ENCODE measurements at places on chromosomes 2 and 18.

DNA sequence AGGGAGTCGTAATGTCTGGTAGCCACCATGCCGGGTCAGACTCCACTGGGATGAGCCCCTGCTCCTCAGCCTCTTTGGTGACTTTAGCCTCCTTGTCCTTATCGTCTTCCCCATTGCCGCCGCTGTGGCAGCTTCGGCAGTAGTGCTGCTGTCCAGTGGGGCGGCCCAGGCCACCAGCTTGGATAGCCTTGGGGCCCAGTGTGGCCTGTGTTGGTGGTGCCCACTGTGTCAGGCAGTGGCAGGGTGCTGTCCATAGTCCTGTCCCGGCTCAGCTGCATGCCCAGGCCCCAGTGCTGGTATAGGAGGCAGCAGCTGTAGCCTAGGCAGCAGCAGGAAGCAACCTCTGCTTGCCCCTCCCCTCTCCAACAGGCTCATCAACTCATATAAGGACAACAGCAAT, 197.1 kb upstream of the RAB12 start:
- no peak for DNase-seq

DNA sequence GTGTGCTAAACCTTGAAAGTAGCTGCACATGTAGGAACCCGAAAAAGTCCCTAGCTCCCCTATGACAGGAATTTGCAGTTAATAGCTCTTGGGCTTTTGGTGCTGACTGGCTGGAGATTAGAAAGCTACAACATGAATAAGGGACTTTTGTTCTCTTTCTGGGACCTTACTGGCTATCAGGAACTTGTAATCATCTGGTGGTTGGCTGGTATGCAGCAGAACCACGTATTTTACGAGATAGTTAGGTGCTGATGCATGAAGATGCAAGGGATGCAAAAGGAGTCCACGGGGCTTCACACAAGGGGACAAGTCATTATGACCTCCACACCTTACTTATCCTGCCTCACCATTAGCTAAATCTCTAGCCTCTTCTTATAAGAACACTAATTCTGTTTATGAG, 190.2 kb upstream of the NRXN1 start:
- no peak for DNase-seq

DNA sequence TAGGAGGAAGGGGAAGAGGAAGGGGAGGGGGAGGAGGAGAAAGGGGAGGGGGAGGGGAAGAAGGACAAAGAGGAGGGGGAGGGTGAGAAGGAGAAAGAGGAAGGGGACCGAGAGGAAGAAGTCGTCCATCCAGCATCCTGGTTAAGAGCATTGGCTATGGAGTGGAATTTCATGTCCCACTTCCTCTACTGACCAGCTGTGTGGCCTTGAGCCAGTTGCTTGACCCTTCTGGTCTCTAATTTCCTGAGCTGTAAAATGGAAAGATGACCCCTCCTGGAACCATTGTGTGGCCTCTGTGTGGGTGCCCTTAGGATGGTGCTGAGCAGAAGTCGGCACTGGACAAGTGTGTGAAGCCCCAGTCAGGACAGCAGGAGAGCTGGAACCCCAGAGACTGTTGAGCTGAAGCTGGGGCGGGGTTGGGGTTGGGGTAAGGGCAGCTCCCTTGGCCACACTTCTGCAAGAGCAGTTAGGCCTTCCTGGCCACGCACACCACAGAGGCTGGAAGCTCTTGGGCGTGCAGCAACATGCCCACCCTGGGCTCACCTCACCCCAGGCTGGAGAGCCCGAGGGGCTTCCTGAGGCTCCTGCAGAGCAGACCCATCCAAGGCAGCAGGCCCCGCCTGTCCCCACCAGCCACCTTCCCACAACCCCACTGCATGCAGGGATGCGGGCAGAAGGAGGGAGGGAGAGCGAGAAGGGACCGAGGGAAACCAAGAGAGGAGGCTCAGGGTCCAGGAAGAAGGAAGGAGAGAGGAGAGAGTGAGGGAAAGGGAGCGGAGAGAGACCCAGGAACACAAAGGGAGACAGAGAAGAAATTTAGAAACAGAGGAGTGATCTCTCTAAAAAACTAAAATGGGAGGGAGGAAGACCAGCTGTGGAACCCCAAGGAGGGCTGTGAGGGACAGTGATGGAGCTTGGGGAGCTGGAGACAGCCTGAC, 16.2 kb downstream of the ADRA2B start:
- DNase-seq = no peak

DNA sequence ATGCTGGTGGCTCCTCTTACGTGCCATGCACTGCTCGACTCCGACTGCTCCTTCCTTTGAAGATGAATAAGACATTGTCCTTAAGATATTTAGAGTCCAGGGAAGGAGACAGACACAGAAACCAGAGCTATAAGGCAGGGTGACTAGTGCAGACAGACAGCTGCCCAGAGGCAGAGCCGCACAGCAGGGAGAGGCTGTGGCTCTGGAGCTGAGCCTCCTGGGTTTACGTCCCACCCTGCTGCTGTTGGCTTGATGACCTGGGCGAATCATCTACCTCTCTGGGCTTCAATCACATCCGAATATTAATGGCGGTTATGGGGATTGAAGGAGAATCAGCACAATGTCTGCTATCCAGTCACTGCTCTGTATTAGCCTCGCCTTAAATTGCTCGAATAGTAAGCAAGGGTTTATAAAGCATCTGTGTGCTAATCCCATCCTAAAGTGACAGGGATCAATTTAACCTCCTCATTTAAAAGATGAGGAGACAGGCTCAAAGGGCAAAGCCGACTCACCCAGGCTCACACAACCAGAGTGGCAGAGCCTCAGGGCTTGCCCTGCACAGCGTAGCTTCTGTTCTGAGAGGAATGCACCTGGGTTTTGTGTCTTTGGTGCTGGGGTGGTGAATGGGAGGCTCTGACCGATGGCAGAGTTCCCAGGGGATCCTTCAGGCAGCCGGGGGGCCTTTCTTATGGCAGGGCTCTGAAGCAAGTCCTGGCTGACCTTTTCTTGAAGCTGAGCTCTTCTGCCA, 284.1 kb downstream of the MYCN start:
- no peak for DNase-seq

DNA sequence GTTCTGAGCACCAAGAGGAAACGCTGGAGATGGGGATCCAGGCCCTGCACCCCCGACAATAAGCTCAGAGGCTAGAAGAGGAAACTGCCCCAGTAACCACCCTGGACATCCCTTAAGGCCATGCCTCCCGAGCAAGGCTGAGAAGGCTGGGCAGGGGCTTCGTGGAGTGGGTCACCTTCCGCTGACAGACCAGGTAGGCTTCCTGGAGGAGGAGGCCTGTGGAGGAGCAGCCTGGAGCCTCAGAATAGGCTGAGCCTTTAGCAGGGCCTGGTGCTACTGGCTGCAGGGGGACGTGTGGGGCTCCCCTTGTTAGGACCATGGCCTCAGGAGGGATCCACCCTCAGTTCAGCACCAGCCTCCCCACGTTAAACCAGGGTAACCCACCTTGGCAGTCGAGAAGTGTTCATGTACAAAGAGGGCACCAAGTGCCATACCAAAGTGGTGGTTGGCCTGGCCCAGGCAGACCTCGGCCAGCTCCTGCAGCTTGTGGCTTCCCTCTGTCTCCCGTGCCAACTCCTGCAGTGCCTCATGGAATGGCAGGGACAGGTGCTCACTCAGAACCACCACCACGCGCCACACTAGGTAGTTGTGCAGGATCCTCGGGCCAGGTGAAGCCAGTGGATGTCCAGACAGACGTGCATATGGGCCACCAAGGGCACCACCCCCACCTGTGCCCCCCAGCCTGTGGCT, 28.5 kb upstream of the ALPP start:
- DNase-seq = no peak

GRCh38 chr2:40758401-40759155, 306.7 kb upstream of the SLC8A1 start:
- DNase-seq = no peak

GRCh38 chr2:50748671-50749070, 283.3 kb downstream of the NRXN1 start:
- DNase-seq = no peak

DNA sequence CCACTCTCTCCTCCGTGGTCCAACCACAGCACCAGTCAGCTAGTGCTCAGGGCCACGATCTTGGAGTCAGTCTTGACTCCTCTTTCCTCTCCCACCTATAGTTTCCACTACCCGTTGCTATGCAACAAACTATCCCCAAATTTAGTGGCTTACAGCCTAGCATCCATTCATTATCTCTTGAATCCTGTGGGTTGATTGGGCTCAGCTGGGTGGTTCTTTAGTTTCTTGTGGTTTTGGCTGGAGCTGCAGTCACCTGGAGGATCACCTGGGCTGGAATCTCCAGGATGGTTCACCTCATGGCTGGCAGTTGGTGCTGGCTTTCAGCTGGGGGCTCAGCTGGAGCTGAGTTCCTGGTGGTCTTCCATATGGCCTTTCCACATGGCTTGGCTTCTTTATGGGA, 149.9 kb downstream of the ASB1 start:
- DNase-seq = no peak

- no peak for DNase-seq
These were observed 120.8 kb upstream of the CAB39 start for GRCh38 chr2:230591850-230592249.

- no peak for DNase-seq
These were observed 44.5 kb downstream of the GREB1 start for GRCh38 chr2:11578081-11578948.

DNA sequence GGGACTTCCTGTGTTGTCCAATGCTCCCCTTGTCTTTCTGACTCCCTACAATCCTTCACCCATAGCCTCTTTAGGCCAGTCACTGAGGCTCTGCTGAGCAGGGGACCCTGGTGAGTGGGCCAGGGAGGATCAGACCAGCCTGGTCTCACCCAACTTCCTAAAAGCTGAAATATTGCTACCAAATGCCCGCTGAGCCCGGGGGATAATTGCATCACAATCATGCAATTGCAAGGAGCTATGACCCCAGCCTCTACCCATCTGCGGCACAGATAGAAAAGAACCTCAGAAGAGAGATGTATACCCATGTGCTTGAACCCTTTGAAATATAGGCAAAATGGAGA, 3.7 kb upstream of the SP100 start:
- no peak for DNase-seq

DNA sequence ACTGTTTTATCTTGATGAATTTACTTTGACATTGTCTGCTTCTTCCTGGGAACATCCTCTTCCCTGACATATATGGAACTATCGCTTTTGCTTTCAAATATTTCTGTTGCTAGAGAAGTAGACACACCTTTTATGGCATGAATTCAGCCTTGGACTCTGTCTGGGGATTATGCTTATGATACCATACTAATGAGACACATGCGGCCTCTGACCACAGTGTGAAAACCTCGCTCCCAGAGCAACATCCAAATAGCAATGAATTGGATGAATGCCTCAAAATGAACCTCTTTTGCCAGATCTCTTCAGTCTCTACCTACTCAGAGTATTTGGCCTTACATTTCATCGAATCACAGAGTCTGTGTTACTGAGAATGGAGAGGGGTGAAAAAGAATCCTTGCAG, 70.9 kb downstream of the PIEZO2 start:
- no peak for DNase-seq

GRCh38 chr2:19767899-19768298, 133.9 kb downstream of the TTC32 start:
- DNase-seq = no peak

- no peak for DNase-seq
These were observed 177.1 kb downstream of the PTGR3 start for GRCh38 chr18:75031717-75032317.

DNA sequence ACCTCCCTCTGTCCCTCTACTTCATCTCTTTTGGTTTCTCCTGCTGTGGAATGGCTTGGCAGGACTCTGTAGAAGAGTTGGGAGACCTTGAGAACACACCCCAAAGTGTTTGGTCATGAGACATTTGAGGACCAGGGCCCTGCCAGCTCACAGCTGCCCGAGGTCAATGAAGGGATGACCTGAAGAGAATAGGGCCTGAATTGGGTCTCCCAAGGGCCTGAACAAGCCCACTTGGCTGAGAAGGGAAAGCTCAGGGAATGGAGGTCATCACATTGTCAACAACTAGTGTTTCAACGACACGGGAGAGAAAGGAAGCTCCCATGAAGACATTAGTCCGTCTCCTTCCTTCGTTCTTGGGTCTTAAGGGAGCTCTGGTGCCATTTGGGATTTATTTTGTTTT, 52.8 kb downstream of the TTC32 start:
- no peak for DNase-seq

GRCh38 chr2:170928036-170928823, 823 bp upstream of the GORASP2 start:
- no peak for DNase-seq

GRCh38 chr2:99088017-99088416, 53.5 kb upstream of the C2orf15 start:
- no peak for DNase-seq

- DNase-seq = no peak
These were observed 145.1 kb downstream of the KCNE4 start for GRCh38 chr2:223197046-223197445.

GRCh38 chr2:200212862-200213425, 93.5 kb upstream of the SPATS2L start:
- DNase-seq = no peak

GRCh38 chr2:132557694-132558093, 112.3 kb downstream of the LYPD1 start:
- DNase-seq = no peak

DNA sequence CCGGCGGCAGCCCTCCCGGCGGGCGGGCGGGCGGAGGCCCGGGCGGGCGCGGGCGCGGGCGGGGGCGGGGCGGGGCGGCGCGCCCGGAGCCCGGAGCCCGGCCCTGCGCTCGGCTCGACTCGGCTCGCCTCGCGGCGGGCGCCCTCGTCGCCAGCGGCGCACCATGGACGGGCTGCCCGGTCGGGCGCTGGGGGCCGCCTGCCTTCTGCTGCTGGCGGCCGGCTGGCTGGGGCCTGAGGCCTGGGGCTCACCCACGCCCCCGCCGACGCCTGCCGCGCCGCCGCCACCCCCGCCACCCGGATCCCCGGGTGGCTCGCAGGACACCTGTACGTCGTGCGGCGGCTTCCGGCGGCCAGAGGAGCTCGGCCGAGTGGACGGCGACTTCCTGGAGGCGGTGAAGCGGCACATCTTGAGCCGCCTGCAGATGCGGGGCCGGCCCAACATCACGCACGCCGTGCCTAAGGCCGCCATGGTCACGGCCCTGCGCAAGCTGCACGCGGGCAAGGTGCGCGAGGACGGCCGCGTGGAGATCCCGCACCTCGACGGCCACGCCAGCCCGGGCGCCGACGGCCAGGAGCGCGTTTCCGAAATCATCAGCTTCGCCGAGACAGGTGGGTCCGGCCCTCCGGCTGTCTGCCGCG, at the start of gene INHBB:
Gene INHBB (plus strand): TSS at position 111 of the 641 bp plus-strand sequence. CDS start 53 bp downstream, at position 164.
- no peak for DNase-seq

GRCh38 chr2:218292048-218293014, at the start of gene TMBIM1:
Gene TMBIM1 (minus strand): TSS chr2:218292503. CDS start chr2:218282141, 10,362 bp downstream.
- no peak for DNase-seq

DNA sequence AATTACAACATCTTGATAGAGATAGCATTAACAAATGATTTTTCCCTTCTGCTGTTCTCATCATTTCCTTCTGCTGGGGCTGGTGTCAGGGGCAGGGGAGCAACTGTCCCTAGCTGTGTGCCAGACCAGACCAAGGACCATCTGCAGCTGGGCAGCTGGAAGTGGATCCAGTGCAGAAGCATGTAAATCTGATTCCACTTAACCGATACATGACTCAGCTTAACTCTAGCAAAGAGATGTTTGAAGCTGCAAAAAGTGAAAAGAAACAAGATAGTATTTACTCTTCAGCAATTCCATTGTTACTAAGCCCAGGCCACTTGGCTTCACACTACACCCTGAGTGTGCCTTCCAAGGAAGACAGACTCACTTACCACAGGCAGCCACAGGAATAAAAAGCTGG, 151.1 kb downstream of the GALNT1 start:
- DNase-seq = no peak

- no peak for DNase-seq
These were observed 117.6 kb upstream of the DAPL1 start for GRCh38 chr2:158677542-158677941.

GRCh38 chr2:20400306-20400705, 46.6 kb upstream of the RHOB start:
- DNase-seq = no peak

- no peak for DNase-seq
These were observed 334.5 kb upstream of the SPHKAP start for GRCh38 chr2:228516019-228516418.

Data from cortex of kidney (tissue), 1 donor.